ENCODE measurements at places on chromosomes 5 and 9. TPM values are rescaled to one million over a fixed set of nuclear protein-coding genes. Genes with fewer than 3 reads are reported as not detected.

OR13J1 gene
- not detected for total RNA-seq

EDIL3 gene
- total RNA-seq: not detected

GFRA3 gene
- not detected for total RNA-seq

ESM1 gene
- total RNA-seq: not detected

HNRNPH1 gene
- total RNA-seq: 964 TPM

PCDHA1 gene
- total RNA-seq: not detected

SEMA6A gene
- 0.24 TPM for total RNA-seq

GABBR2 gene
- total RNA-seq: not detected

LRRTM2 gene
- 0.07 TPM for total RNA-seq

RABGAP1 gene
- total RNA-seq: 23.9 TPM

PTRH1 gene
- 22.8 TPM for total RNA-seq

MZB1 gene
- 29.1 TPM for total RNA-seq

DAB2IP gene
- total RNA-seq: not detected

MLANA gene
- total RNA-seq: not detected

SPATA31A3 gene
- not detected for total RNA-seq

SMIM23 gene
- total RNA-seq: not detected

LCN9 gene
- total RNA-seq: not detected

SLC31A2 gene
- 4.5 TPM for total RNA-seq

SLC34A3 gene
- total RNA-seq: not detected

INSL4 gene
- total RNA-seq: not detected

SLC25A48 gene
- total RNA-seq: not detected

AIF1L gene
- 0.72 TPM for total RNA-seq

MARVELD2 gene
- total RNA-seq: 0.36 TPM

NELFB gene
- total RNA-seq: 75.3 TPM

F12 gene
- 2.7 TPM for total RNA-seq

SYK gene
- 0.05 TPM for total RNA-seq

PLEKHG4B gene
- not detected for total RNA-seq

GARIN3 gene
- total RNA-seq: 0.19 TPM

CARD9 gene
- total RNA-seq: 9.2 TPM

WDR38 gene
- total RNA-seq: not detected

LHX3 gene
- total RNA-seq: not detected

ZNF483 gene
- total RNA-seq: 1.8 TPM

GDNF gene
- 0.38 TPM for total RNA-seq

SPATA31E1 gene
- total RNA-seq: not detected

FBP2 gene
- total RNA-seq: not detected

BTNL8 gene
- total RNA-seq: not detected

PCDHAC2 gene
- not detected for total RNA-seq

NKD2 gene
- total RNA-seq: 3.3 TPM

KIAA1958 gene
- 9.8 TPM for total RNA-seq

ITK gene
- total RNA-seq: 237 TPM

NMUR2 gene
- total RNA-seq: not detected

PITX1 gene
- total RNA-seq: 0.78 TPM

JAKMIP2 gene
- total RNA-seq: 1.2 TPM

SPATA24 gene
- 4.2 TPM for total RNA-seq

OR1Q1 gene
- total RNA-seq: not detected

TAF11L8 gene
- not detected for total RNA-seq

CSF1R gene
- total RNA-seq: not detected

FSTL4 gene
- 0.42 TPM for total RNA-seq

NUDCD2 gene
- 44.5 TPM for total RNA-seq

SPAG8 gene
- 0.21 TPM for total RNA-seq

ZNF474 gene
- not detected for total RNA-seq

PAX5 gene
- 0.16 TPM for total RNA-seq

SH3RF2 gene
- 0.02 TPM for total RNA-seq

LHFPL2 gene
- total RNA-seq: 0.30 TPM

All from activated CD4-positive, alpha-beta T cell treated with anti-CD3 and anti-CD28 coated beads, Interleukin-2, amount 10 ng/mL, durations not matched to agents 24 days and 14 days (primary cell).